ENCODE measurements at places on chromosomes 5 and 9. TPM values are rescaled to one million over a fixed set of nuclear protein-coding genes. Genes with fewer than 3 reads are reported as not detected.

The NFIB gene
- polyA plus RNA-seq = 130 TPM

DNA sequence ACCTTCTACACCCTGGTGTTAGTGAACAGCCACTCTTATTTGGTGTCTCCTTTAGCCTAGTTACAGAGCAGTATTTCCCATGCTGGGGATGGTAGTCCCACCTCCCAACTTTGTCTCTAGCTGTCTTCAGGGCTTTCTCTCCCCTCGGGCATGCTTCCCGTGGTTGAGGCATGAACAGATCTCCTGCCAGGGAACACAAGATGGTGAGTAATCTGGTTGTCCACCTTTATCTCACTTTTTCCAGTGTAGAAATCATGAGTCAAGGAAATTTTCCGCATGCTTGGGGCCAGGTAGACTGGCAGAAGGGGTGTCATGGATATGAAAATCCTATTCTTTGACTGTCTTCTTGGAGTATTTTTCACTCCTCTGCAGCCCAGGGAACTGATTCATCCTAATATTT lies 532.9 kb downstream of the ANXA1 start:
- DNase-seq = no peak

GRCh38 chr9:128786681-128787601 lies at the start of gene TBC1D13:
Gene TBC1D13 (plus strand): TSS chr9:128787253. CDS start chr9:128787354, 101 bp downstream.
- DNase-seq = peak; percentile 91

- no peak for DNase-seq
These were observed 4.4 kb upstream of the GLIPR2 start for GRCh38 chr9:36132086-36132485.

DNA sequence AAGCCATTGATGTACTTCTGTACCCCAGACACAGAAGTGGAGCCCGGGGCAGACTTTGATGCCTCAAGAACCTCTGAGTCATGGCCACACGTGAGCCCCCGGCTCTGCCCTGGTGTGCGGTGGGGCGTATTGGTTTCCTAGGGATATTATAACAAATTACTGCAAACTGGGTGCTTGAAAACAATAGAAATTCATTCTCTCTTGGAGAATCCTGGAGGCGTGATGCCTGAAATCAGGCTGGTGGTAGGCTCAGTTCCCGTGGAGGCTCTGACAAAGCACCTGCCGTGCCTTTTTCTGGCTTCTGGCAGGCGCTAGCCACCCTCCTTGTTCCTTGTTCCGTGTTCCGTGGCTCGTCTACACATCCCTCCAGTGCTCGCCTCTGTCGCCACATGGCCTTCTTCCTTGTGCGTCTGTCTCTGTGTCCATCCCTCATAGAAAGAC lies 24.2 kb downstream of the NEK6 start:
- DNase-seq = no peak

GRCh38 chr9:108552459-108553040 lies 303.2 kb downstream of the ACTL7B start:
- DNase-seq = peak; percentile 49

The PCDHB14 gene
- 11.1 TPM for polyA plus RNA-seq

The SMIM33 gene
- polyA plus RNA-seq = 0.07 TPM

GRCh38 chr9:38390442-38390841 lies 2.1 kb upstream of the ALDH1B1 start:
- DNase-seq = no peak

GRCh38 chr5:172496671-172497371 lies 42.5 kb upstream of the SH3PXD2B start:
- peak; percentile 34 for DNase-seq

The PCDHB1 gene
- 0.14 TPM for polyA plus RNA-seq

The FCN1 gene
- polyA plus RNA-seq = 4.5 TPM

The OBP2B gene
- polyA plus RNA-seq = not detected

DNA sequence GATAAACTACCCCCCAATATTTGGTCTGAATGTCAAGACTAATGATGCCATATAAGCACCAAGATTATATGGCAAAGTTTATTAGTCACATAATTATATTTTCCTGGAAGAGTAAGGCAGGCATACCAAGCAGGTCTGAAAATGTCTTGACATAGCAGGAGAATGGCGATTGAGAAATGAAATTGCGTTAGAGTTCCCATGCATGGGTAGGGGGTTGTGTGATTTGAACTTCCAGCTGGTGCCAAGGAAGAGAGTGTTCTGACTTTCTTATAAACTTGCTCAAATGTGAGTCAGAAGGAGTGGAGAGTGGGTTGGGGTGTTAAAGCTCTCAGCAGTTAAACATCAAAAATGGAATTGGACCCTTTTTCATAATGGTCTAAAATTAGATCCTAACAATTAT lies 1200.6 kb upstream of the ACO1 start:
- DNase-seq = no peak

- DNase-seq = no peak
These were observed 183.2 kb downstream of the AUH start for GRCh38 chr9:91178281-91179236.

- DNase-seq = no peak
These were observed 562 bp downstream of the GSN start for GRCh38 chr9:121268598-121268850.

DNA sequence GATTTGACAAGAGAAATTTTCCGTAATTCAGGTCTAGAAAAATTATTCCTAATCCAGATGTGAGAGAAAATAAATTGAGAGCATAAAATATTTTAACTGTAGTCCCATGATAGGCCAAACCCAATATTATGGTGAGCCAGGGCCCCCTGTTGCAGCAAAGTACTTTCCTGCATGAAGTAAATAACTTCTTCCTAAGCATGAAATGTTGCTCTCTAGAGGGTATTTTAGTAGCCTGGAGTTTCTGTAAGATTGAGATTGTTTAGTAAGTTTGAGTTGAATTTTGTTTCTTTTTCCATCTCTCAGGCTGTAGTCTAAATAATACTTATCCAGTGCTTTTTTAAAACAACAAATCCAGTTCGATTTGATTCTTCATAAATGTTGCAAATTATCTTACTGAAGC lies 317.5 kb upstream of the MPDZ start:
- DNase-seq = no peak

DNA sequence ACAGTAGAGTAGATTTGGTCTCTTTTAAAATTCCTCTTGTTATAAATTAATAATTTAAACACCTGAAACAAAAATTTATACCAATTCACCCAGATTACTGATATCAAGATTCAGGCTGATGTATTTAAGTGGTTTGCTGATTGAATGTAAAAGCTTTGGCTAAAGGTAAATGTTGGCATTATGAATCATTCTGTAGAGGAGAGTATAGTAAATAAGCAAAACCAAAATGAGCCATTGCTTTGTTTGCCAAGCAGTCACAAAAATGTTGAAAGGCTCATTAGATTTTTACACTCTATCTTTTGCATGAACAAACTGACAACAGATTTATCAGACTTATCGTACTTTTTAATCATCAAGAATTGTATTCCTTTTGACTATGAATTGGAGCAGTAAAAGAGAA lies 332.6 kb downstream of the FAM170A start:
- DNase-seq = no peak

- no peak for DNase-seq
These were observed 36.4 kb upstream of the SMC5 start for GRCh38 chr9:70222354-70222753.

DNA sequence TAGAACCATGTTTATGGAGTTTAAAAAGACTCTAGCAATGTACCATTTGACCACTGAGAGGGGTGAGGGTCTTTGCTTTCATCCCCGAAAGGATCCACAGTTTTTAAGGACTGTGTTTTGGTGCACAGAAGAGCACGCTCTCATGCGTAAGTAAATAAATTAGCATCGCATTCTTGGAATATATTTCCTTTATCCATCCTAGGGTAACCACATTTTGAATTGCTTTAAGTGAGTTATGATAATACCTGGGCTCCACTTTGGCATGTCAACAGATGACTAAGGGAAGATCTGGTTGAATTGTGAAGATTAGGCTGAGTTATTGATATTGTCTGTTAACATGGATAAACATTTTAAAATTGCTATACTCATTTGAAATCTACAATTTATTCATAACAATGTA lies 89.4 kb upstream of the EDIL3 start:
- DNase-seq = no peak

DNA sequence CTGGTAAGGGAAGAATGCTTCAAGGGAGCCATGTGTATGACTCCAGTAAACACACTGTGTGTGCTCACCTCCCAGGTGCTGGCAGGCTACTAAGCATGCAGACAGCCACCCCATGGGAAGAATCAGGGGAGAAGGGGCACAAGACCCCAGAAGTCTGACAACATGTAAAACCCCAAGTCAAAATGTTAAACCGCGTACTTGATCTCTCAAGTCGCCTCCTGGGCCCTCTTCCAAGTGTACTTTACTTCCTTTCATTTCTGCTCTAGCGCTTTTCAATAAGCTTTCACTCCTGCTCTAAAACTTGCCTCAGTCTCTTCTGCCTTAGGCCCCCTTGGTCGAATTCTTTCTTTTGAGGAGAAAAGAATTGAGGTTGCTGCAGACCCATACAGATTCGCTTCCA lies 31.3 kb downstream of the DAPK1 start:
- no peak for DNase-seq

The GGTA1 gene
- polyA plus RNA-seq = 9.5 TPM

DNA sequence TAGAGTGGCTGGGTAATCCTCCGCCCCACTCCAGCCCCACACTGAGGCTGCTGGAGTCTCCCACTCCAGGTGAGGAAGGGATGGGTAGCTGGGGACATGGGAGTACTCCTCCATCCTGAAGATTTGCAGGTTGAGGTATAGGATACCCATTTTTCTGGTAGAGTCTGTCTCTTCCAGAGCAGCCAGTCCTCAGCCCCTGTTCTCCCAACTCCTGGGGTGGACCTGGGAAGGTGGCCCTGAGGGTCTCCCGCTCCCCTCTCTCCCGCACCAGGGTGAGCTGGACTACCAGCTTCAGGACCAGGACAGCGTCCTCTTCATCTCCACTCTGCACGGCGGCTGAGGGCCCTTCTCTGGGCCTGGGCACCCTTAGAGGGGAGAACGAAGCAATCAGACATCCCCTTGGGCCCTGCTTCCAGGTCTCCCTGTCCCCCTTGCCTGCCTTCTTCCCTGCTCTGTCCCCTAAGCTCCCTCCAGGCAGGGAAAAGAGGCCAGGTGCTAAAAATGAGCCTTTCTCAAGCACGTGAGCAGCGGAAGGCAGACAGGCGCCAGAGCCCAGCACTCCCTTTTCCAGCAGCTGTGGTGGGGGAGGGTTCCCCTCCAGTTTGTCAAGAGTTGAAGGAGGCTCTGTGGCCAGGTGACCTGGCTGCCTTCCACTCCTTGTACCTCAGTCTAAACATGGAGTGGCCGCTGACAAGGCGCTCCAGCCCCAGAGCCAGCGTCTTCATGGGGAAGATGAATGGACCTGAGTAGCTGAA lies 18.4 kb downstream of the URM1 start:
- peak; percentile 68 for DNase-seq

The AFF4 gene
- 65.0 TPM for polyA plus RNA-seq

- DNase-seq = no peak
These were observed 114.5 kb downstream of the MAT2B start for GRCh38 chr5:163619951-163620350.

The GFI1B gene
- polyA plus RNA-seq = 1.3 TPM

DNA sequence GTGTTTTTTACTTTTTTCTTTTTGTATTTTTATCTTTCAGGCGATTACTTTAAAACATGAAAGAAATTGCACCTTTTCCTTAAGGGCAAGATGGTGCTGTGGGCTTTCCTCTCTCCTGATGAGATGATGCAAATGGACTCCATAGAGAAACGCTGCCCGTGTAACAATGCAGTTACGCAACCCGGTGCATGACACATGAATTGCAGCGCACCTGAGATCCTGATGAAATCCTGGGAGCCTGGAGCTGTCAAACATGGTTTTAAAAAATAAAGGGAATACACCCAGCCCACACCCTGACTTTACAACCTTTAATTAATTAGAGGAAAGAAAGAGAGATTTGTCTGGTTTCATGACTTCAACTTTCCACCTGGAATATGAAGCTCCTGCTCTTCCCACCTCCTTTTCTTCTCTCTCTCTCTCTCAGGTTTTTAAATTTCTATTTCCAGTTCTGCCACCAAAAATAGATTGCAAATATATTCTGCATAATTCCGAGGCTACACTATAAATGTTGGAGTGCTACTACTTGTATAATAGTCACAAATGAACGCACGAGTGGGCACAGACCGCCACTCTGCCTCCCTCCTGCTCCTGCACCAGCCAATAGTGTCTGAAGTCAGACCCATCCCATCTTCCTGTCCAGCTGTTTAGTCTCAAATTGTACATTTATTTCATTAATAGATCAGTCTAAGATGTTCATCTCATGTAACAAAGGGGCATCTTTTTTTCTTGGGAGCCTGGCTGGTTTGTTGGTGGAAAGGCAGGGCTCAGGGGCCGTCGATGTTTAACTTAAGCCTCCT lies 179.1 kb downstream of the AUH start:
- no peak for DNase-seq

DNA sequence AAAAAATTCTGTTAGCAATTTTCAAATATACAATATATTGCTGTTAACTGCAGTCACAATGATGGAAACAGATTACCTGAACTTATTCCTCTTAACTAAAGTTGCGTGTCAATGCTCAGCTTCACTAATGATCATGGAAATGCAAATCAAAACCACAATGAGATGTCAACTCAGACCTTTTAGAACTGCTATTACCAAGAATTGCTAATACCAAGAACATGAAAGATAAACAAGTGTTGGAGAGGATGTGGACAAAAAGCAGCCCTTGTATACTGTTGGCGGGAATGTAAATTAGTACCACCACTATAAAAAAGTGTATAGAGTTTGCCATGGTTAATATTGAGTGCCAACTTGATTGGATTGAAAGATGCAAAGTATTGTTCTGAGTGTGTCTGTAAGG lies 1409.7 kb upstream of the CDH18 start:
- DNase-seq = no peak

GRCh38 chr9:129145316-129145715 lies 32.7 kb downstream of the IER5L start:
- DNase-seq = no peak

GRCh38 chr5:153542536-153542935 lies 52.1 kb downstream of the GRIA1 start:
- no peak for DNase-seq

DNA sequence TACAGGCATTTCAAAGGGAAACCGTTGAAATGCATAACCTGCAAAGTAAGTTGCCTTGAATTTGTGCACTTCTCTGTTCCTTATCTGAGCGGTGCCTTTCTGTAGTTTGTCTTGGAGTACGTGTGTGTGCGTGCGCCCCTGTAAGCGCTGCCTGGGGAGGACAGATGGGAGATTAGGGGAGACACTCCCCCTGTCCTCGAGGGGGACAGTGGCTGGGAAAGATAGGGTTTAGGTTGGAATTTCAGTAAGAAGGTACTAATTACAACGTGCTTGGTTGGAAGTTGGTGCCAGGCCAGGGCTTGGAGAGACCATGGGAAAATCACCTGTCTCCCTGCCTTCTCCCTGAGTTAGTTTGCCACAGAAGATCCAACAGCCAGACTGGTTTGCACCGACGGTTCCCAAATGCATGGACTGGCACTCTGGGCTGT lies 73.2 kb downstream of the PIK3R1 start:
- DNase-seq = no peak
